ENCODE measurements at places on chromosomes 16 and 17.

DNA sequence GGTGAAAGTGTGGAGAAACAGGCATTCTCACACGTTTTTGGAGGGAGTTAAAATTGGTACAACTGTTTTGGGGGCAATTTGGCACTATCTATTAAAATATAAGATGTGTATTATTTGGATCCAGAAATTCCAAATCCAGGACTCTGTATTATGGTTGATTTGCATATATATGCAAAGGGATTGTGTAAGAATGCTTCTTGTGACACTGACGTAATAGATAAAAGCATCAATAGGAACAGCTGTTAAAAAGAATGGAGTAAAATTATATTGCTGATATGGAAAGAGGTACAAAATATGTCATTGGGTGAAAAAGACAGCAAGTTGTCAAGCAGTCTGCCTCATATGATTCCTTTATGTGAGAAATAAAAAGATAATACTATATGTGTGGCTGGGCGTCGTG lies 17.3 kb downstream of the FA2H start:
- DNase-seq = no peak

- no peak for DNase-seq
Observed at GRCh38 chr17:13212860-13213259, 195.0 kb upstream of the ELAC2 start.

- no peak for DNase-seq
Observed at GRCh38 chr17:29048440-29049368, 5.8 kb downstream of the PIPOX start.

GRCh38 chr16:11302977-11303376 lies 21.8 kb upstream of the PRM1 start:
- no peak for DNase-seq

DNA sequence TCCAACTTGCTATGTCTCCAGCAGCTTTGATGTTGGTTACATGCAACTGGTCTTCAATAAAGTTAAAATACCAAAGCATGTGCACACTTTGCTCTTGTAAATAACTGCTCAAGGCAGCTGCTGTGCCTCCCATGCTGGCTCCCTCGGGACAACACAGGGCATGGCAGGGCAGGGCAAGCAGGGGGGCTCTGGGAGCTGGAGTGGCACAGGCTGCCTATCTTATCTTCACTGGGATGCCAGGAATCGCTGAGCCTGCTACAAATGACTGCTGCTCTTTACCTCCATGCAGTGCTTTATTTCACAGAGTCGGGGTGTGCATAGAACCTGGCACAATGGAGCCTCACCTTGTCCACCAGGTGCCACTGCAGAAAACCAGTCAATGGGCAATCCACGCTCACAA lies 21.8 kb downstream of the PEMT start:
- DNase-seq = no peak

GRCh38 chr17:4632581-4632920 lies 8.9 kb downstream of the ALOX15 start:
- no peak for DNase-seq

DNA sequence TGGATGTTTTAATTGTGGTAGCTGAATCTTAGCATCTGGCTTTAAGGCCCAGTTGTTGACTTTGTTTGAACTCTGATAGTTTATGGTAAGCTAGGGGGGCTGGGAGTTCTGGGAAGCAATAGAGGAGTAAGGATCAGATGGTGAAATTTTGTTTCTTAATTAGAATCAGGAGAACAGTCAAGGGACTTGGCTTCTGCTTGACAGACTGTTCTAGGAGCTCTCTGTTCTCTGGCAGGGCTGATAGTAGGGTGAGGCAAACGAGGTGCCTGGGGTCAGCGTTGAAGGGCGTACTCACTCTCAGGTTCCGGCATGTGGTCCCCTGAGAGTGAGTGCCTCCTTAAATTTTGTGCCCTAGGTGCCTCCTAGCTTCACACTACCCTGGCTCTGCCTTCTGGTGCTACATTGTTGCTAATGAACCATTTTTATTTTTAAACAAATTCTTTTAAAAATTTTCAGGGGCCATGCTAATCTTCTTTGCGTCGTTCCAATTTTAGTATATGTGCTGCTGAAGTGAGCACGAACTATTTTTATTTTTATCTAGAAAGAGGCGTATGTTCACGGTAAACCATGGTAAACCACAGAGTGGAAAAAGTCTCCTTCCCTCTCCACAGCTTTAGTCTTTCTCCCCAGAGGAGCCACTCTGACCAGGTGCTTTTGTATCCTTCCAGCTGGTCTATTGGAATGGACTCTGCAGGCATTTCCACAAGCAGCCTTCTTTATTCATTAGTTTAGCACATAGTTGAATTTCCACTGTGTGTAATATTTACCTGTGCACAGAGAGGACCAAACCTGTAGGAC lies 19.7 kb downstream of the SLC7A6 start:
- no peak for DNase-seq

GRCh38 chr17:43574348-43574747 lies 28.2 kb upstream of the ETV4 start:
- DNase-seq = no peak

- DNase-seq = no peak
Observed at GRCh38 chr16:25007284-25007984, 7.7 kb downstream of the ARHGAP17 start.

DNA sequence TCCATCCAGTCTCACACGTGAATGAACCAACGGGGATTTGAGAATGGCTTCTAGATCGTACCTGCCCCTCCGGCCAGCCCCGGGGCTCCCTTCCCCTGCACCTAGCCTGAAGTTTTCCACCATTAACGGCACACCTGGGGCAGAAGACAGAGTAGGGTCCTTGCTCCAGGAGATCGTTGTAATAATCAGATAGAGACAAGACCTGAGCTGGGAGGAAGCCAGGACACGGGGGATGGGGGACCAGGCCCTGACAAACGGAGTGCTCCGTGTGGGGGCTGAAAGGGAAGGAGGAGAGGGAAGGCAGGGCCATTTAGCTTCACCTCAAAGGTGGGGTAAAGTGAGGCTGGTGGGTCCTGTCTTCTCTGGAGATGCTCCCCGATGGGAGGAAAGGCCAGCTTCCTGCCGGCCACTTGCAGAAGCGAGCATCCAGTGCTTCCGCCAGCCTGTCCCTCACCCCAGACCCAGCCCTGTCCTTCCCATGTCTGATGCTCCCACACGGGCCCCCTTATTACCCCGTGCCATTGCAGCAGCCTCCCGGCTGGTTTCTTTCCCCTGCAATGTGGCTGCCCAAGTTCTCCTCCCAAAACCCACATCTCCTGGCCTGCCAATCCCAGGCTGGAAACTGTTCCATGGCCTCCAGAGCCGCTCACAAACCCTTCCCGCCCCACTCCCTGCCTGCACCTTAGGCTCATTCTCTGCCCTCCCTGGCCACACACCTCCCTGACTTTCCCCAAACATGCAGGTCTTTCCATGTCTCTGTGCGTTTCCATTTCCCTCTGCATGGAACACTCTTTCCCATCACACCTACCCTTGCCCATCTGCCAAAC lies 79.3 kb downstream of the MRC2 start:
- DNase-seq = no peak

GRCh38 chr16:15054357-15055140 lies 1.3 kb downstream of the NTAN1 start:
- no peak for DNase-seq

DNA sequence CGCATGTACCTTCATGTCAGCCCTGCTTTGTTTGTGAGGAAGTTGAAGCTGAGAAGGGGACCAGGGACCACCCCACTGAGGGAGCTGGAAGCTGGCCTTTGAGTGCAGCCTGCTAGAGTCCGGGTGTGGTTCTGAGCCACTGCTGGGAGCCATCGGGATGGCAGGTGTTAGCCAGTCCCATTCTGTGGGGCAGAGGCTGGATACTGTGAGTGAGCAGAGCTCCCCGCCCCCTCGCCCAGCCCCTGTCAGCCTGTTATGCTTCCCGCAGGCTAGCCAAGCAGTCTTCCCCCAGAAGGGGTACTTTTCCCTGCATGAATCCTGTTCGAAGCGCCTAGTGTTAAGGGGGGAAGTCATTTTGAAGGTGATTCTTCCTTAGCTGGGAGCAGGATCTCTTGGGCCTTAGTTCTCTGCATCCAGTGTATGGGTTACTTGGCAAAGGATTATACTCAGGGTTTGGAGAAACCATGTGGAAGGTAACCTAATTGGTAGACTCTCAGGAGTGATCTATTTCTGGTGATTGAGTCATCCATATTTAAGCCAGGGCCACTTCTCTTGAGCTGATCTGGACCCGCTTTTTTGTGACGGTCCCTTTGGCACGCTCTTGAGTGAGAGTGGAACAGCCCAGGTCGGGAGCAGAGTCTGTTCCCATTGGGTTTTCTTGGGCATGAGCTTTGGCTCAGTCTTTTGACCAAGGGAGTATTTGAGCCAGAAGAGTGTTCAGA lies 23.8 kb downstream of the AKAP1 start:
- no peak for DNase-seq

- no peak for DNase-seq
Observed at GRCh38 chr16:81143921-81144471, 47.8 kb upstream of the GCSH start.

GRCh38 chr16:48378836-48379235 lies 6.4 kb downstream of the SIAH1 start:
- DNase-seq = no peak

DNA sequence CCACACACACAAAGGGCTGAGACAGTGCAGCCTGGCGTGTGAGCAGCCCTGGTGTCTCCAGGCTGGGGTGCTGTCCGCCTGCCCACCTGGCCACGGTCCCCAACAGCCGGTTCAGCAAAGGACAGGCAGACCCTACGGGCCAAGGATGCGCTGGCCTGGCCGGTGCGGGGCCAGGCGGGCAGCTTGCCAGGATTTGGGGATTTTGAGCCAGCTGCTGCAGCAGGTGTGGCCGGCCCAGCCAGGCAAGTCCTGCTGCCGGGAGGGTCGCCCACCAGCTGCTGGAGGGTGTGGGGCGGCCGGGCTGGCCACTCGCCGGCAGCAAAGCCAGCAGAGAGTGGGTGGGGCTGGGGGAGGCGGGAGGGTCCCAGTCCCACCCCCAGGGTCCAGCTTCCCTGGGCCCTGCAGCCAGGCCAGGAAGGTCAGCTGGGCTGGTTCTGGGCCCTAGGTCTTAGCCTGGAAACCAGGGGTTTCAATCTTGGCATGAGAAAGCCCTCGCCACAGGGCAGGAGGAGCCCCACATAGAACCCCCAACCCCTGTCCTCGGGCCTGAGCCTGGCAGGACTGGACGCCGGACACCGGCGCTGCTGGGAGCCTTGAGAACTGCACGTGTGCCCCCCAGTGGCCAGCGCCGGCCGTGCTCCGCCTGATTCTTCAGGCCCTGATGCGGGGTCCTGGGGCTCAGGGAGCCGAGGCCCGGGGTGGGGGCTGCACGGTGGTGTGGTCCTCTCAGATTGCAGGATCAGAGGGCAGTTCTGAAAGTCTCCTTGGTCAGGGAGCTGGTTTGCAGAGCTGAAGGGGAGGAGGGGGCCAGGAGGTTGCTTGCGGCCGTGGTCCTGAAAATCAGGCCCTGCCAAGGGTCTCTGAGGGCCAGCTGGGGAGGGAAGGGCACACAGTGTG lies 17.6 kb upstream of the SSTR5 start:
- DNase-seq = no peak

DNA sequence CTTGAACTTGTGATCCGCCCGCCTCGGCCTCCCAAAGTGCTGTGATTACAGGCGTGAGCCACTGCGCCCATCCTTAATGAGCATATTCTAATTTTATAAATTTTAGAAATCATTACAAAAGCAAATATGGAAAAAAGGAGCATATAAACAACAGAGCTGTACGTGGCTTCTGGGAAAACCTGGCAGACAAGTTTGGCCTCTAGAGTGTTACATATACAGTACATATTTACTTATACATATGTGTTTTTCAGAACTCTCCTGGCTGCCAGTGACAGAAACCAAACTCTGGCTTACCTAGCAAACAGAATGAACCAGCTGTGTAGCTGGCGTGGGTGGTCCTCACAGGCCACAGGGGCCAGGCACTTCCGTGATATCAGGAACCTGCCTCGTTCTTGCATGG lies 10.1 kb downstream of the DRC3 start:
- DNase-seq = no peak

GRCh38 chr17:73827627-73828291 lies 183.5 kb upstream of the SDK2 start:
- peak; percentile 18 for DNase-seq

DNA sequence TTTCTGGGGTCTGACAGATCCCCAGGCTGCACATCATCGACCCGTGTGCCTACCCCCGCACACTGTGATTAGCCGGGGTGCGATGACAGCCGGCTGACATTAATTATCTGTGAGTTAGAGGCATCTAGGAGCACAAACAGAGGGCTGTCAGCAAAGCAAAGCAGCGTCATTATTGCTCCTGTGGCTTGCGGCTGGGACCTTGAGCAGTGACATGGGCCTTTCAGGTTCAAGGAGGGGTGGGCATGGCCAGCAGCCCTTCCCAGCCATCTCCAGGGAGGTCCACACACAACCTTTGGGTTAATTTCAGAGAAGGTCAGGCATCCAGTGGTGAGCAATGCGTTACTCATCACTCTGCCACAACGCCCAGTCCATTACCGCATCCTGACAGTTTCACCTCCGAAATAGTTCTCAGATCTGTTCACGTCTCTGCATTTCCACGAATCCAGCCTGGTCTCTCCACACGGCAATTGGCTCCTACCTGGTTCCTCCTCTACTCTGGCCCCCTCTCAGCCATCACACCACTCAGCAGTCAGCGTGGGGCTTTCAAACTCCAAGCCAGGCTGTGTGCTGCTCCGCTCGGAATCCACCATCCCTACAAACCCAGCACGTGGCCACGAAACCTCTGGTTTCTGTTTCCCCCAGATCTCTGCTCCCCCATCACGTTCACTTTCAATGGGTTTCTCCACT lies 249.7 kb upstream of the C16orf82 start:
- DNase-seq = no peak

GRCh38 chr17:74017466-74017865 lies 186.0 kb upstream of the RPL38 start:
- DNase-seq = no peak

DNA sequence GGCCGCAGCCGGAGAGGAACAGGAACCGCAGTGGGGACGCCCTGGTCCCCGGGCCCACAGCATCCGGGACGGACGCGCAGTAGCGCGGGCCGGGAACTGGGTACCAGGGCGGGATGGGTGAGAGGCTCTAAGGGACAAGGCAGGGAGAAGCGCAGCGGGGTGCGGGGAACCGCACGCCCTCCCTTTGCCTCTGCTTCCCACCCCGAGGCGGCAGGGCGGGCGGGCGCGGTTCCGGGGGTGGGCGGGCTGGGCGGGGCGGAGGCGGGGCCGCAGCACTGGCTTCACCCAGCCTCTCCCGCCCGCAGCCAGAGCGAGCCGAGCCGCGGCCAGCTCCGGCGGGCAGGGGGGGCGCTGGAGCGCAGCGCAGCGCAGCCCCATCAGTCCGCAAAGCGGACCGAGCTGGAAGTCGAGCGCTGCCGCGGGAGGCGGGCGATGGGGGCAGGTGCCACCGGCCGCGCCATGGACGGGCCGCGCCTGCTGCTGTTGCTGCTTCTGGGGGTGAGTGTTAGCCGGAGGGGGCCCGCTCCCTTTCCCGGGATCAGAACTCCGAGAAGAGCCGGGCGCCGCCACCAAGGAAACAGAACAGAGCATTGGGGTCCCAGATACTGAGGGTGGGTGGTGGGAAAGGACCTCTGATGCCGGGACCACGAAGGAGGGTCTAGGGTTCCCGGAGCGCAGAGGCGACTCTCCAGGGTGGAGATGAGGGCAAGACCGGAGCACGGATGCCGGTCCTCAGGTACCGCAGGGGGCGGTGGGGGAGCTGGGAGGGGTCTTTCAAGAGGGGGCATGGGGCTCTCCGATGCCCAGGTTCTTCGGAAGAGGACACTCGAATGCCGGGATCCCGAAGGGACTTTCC lies at the start of gene NGFR:
NGFR (plus strand) TSS at position 308 of the 856 bp plus-strand sequence; CDS start at position 433, 125 bp downstream.
- peak; percentile 59 for DNase-seq
